ENCODE measurements at places on chromosomes 1 and 21.

- DNase-seq, result no peak
Observed at GRCh38 chr21:42123219-42123908, 52.2 kb downstream of the UMODL1 start.

DNA sequence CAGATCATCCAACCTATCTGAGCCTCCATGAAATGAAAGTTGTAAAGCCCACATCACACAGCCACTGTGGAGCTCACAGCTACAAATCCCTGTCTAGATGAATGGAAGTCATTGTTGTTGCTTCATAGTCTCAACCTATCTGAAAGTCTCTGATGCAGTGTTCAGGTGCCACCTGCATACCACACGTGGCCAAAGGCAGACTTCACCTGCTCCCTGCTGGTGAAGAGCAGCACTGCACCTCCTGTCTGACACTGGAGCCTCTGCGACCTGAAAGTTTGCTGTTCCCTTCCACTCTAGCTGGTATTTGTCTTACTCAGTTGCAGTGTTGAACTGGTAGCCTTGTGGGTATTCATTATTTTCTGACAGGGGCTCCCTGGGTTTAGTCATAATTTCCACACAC, 18.4 kb downstream of the LORICRIN start:
- no peak for DNase-seq

DNA sequence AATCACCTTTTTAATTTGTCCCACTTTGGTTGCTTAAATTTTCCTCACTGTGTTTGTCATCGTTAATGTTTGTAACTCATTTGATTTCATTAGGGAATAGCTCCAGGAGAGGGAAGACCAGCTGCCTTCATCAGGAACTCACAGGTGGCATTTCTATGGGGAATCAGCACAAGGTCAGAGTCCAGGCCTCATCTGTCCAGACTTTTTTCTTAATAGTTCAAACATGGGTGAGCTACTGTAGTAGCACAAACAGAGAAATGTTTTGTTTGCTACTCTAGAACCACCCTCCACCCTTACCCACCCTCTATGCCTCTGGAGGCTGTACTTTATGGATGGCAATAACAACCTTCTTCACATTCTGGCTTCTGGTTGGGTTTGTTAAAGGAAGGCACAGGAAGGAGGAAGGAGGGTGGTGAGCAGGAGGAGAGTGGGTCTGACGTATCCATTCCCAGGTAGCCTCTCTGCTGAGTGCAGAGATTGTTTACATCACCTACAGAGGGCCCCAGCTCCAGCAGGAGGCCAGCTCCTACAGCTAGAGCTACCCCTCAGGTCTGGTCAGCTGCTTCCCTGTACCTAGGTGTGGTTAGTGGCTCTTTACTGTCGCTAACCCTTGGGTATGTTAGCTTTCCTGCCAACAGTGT, 8.1 kb upstream of the TEDDM1 start:
- no peak for DNase-seq

GRCh38 chr1:107689733-107690132, 275.2 kb downstream of the VAV3 start:
- no peak for DNase-seq

GRCh38 chr1:5811419-5811818, 180.8 kb downstream of the NPHP4 start:
- no peak for DNase-seq

- no peak for DNase-seq
Observed at GRCh38 chr21:33584455-33584854, 4.0 kb downstream of the DONSON start.

- no peak for DNase-seq
Observed at GRCh38 chr1:216306830-216307229, 116.4 kb downstream of the USH2A start.

DNA sequence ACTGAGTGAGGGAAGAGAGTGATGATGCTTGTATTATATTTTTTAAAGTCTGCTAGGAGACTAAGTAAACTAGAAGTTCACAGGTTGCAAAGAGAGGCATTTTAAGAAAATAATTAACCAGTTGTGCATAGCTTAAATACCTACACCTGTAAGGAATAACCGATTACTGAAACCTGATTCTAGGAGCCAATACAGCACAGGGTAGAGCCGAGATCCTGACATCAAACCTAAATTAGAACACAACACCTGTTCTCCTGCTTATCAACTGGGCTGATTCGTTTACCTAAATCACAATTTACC, 54.8 kb downstream of the EPRS1 start:
- DNase-seq, result peak; percentile 3

Measured in left kidney (tissue), 8 donors.